Fibroblast of skin of right biceps (primary cell): ENCODE measurements at places on chromosomes 2 and 18.

GRCh38 chr2:134647607-134648256, 71.1 kb downstream of the TMEM163 start:
- no peak for DNase-seq

DNA sequence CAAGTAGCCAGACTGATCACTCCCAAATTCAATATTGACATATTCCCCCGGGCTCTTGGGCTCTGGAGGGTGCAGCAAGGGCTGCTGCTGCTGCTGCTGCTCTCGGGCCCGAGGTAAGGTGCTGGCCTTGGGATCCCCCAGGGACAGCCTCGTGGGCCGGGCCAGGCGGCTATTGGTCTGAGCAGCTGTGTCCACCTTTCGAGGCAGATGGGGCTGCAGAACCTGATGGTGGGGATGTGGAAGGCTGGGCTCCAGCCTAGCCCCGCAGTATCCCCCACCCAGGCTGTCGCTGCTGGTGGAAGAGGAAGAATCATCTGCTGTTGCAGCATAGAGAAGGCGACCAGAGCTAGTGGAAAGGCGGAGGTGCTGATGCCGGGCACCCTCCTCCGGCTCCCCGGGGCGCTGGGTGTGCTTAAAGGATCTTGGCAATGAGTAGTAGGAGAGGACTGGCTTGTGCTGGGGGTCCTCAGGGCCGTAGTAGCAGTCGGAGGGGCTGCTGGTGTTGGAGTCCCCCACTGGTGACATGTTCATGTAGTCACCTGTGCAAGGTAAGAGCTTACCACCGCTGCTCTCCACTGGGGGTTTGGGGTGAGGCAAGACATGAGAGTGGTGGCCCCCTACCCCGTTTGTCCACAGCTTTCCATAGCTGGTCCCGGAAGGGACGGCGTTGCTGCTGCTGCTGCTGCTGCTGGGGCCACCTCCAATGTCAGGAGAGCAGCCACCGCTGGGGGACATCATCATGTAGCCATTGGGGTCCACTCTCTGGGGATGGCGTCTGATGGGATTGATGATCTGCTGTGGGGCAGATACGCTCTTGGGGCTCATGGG, 3.4 kb downstream of the IRS1 start:
- no peak for DNase-seq

- no peak for DNase-seq
Observed at GRCh38 chr2:20485612-20486388, 38.9 kb downstream of the RHOB start.

- DNase-seq: no peak
Observed at GRCh38 chr2:152730591-152731333, 12.3 kb downstream of the ARL6IP6 start.
